Jurkat, Clone E6-1 (cell line): ENCODE measurements at places on chromosomes 3 and 15.

GRCh38 chr15:79952329-79952728 is 18.7 kb downstream of the BCL2A1 start:
- DNase-seq, result no peak

- no peak for DNase-seq
Measured at GRCh38 chr3:50423543-50423942, 64.2 kb upstream of the TMEM115 start.

GRCh38 chr3:104755791-104756190 is 610.9 kb upstream of the ALCAM start:
- DNase-seq, result no peak

GRCh38 chr3:185928496-185928895 is 9.3 kb downstream of the TRA2B start:
- DNase-seq, result no peak

DNA sequence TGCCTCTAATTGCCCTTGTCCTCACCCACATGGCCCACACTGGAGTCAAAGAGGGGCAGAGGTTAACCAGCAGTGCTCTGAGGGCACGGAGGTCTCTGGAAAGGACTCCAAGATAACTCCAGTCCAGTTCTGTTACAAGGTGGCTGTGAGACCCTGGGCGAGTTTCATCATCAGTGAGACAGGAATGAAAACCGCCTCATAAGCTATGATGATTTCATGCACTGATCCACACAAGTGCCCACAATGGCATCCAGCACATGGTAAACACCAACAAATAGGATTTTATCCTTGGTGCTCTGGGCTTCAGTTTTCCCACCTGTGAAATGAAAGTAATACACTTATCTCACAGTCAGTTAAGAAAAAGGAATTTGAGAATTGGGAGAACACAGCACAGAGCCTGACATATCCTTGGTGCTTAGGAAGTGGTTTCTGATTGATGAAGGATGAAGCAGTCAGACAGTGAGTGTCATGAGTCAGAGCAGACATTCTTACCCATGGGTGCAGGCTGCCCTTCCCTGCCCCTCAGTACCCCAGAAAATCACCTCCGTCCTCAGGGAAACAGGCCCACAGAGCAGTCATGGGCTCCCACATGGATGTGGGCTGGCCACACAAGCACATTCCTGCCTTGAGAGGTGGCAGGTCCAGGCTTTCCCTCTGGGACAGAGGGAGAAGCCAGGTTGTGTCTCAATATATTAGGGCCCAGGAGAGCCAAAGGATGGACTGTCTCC is 48.4 kb downstream of the DAPK2 start:
- DNase-seq, result no peak

GRCh38 chr3:49133226-49133951 is 539 bp upstream of the LAMB2 start:
- no peak for DNase-seq

DNA sequence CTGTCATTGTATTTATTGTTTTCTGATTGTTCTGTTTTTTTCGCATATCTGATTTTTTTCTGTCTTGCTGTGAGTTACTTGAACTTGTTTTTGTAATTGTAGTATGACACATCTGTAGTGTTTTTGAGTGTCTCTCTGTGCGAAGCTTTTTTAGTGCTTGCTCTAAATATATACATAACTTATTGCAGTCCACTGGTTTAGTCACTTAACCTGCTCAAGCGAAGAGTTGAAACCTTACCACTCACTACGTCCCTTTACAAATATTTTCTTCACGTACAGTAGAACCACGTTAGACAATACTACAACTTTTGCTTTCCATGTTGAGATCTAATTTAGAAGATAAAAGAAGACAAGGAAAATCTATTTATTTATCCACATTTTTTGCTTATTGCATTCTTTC is 713.0 kb upstream of the GRM7 start:
- no peak for DNase-seq

GRCh38 chr3:8450618-8451017 is 51.0 kb upstream of the LMCD1 start:
- no peak for DNase-seq

DNA sequence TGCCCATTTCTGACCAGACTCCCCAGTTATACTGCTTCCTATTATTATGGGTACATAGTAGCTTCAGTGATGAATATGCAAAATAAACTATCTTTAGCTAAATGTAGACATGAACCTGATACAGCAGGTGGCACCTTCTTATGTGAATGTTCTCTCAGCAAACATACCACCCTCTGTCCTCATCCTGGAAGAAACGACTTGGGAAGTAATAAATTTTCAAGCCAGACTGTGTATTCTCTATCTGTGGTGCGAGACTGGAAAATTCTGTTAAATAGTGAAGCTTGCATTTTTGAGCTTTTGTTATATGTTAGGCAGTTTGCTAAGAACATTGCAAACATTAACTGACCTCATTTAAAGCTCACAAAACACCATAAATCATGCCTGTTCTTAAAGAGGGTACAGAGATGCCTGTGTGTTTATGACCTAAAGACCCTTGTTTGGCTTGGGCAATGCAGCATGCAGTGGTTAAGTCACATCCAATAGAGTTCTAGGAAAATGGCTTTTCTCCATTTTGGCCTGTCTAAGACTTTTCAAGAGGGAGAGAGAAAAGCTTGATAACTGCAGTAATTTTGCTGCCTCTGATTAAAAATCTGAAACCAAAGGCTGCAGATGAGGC is 287.1 kb downstream of the NEK10 start:
- DNase-seq, result no peak

DNA sequence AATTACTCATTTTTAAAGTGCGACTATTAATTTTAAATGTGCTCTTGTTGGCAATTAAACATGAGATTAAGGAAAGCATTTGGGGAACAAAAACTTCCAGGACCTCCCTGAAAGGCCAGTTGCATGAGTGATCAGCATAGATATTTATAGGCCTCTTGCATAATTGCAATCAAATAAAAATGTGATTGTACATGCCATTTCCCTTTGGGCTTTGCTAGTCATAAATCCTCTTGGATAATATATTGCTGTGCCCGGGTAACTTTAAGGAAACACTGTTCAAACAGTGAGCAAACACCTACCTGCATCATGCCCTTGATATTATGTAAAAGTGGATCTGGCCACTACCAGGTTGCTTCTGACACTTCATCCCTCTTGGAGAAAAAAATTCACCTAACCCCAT is 239.1 kb downstream of the MCTP2 start:
- DNase-seq, result no peak

GRCh38 chr3:189718215-189718614 is 87.0 kb downstream of the TP63 start:
- DNase-seq, result no peak

DNA sequence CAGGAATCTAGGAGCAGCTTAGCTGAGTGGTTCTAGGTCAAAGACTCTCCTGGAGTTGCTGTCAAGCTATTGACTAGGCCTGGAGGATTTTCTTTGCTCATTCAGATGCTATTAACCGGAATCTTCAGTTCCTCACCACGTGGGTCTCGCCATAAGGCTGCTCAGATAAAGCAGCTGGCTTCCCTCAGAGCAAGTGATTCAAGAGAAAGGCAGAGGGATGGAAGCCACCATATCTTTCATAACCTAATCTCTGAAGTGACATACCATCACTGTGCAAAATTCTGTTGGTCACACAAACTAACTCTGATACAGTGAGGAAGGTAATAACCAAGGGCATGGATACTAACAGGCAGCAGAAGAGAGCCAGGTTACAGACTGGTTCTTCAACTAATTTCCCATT is 72.7 kb upstream of the FLNB start:
- DNase-seq, result no peak

DNA sequence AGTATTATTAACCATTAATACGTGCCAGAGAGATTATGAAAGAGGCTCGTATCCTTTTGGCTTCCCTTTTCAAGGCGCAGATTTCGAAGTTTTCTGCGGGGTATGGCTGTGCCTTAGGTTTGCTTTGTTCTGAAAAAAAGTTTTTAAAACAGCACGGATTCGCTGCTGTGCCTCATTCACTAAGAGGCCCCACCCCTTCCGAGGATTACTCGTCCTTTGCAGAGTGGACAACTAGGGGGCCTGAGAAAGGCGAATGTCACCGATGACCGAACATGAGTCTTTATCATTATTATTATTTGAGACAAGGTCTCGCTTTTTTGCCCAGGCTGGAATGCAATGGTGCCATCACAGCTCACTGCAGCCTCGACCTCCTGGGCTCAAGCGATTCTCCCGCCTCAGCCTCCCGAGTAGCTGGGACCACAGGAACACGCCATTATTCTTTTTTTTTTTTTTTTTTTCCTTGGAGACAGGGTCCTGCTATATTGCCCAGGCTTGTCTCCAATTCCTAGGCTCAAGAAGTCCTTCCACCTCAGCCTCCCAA is 684 bp upstream of the RPS27L start:
- DNase-seq, result no peak

- DNase-seq, result peak; percentile 89
Measured at GRCh38 chr15:75606711-75607699, 18.5 kb downstream of the SNUPN start.

- DNase-seq, result no peak
Measured at GRCh38 chr3:89250742-89251141, 143.3 kb downstream of the EPHA3 start.

GRCh38 chr3:107425033-107425432 is 47.8 kb downstream of the CCDC54 start:
- DNase-seq, result no peak

- no peak for DNase-seq
Measured at GRCh38 chr3:159907828-159908227, 80.8 kb upstream of the IL12A start.
